COR-L47 (cell line): ENCODE measurements at places on chromosomes 6 and 20.

DNA sequence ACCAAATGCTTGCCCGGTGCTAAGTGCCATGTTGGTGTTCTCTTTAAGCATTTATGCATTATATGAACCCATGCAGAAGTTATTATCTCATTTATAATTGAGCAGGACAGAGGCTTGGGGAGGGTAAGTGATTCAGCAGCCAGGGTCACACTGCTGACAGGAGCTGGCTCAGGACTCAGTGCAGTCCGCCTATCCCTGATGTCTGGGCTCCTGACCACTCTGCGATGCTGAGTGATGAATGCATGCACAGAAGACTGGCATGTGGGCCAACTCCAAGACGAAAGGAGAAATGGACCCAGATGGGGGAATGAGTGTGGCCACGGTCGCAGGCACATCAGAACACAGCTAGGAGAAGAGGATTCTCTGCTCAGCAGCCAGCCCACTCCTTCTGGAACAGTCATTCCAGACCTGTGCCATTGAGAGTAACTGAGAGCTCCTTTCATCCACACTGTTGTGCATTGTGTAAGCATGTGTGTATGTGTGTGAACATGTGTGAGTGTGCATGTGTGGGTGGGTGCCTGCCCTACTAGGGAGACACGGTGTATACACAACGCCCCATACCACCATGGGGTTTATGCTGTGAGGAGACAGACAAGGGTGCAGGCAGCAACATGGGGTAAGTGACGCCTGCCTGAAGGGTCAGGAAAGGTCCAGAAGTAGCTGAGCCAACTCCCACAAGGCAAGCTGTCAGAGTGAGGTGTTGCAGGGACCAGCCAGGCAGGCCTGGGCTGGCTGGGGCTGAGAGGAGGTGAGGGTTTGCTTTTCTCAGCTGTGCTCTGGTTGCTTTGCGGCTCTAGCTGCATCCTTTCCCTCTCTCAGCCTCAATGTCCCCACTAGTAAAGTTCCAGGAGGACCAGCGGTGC, 97.8 kb upstream of the PMEPA1 start:
- no peak for DNase-seq

- DNase-seq = no peak
Observed at GRCh38 chr6:157991067-157991432, 9.4 kb downstream of the SYNJ2 start.

- DNase-seq = no peak
Observed at GRCh38 chr6:122063761-122064160, 335.7 kb upstream of the HSF2 start.

- DNase-seq = no peak
Observed at GRCh38 chr6:13229205-13230085, 98.9 kb downstream of the TBC1D7 start.

GRCh38 chr6:34248198-34248726, 544 bp downstream of the SMIM29 start:
- DNase-seq = no peak

- DNase-seq = no peak
Observed at GRCh38 chr6:88679841-88680240, 283.6 kb downstream of the RNGTT start.

DNA sequence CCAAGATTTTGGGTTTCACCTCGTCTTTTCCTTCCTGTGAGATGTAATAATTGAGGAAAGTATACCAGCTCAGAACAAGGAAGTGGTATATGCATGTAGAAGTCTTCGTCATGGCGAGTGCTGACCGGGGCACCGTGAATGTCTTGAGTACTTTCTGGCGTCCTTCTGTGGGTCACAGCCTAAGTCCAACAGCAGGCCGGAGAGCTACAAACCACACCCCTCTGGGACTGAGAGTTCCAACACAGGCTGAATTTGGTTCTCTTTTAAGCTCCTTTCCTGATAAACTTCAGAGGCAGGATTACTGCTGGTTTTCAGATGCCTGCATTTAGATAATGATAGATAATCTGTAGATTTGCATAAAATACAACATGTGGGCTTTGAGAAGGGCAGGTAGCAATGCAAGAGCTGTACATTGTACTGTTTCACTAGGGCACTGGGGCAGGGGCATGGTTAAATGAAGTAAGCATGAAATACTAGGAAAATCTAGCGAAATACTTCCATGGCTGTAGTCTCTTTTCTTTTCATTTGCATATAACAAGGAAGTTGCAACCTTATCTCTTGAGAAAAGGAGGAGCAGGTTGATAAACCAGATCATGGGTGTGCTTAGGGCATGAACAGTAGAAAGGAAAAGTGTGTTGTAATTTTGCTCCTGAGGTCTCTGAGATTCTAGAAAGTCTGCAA, at the start of gene ADTRP:
Gene ADTRP, minus strand, starts transcription at position 156 of the 681 bp plus-strand sequence. Its CDS starts 44 bp downstream, at position 112.
- no peak for DNase-seq

GRCh38 chr20:10322073-10323012, 103.7 kb downstream of the SNAP25 start:
- DNase-seq = no peak

DNA sequence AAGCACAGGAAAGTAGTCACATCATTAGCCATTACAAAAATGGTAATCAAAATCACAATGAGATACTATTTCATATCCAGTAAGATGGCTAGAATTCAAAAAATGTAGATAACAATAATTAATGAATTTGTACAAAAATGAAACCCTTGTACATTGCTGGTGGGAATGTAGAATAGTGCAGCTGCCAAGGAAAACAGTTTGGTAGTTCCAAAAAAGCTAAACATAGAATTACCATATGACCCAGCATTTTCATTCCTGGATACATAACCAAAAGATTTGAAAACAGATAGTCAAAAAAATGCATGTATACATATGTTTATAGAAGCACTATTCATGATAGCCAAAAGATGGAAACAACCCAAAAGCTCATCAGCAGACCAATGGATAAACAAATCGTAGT, 251.1 kb upstream of the RAB32 start:
- DNase-seq = no peak

- no peak for DNase-seq
Observed at GRCh38 chr6:27327023-27327738, 15.1 kb upstream of the POM121L2 start.

DNA sequence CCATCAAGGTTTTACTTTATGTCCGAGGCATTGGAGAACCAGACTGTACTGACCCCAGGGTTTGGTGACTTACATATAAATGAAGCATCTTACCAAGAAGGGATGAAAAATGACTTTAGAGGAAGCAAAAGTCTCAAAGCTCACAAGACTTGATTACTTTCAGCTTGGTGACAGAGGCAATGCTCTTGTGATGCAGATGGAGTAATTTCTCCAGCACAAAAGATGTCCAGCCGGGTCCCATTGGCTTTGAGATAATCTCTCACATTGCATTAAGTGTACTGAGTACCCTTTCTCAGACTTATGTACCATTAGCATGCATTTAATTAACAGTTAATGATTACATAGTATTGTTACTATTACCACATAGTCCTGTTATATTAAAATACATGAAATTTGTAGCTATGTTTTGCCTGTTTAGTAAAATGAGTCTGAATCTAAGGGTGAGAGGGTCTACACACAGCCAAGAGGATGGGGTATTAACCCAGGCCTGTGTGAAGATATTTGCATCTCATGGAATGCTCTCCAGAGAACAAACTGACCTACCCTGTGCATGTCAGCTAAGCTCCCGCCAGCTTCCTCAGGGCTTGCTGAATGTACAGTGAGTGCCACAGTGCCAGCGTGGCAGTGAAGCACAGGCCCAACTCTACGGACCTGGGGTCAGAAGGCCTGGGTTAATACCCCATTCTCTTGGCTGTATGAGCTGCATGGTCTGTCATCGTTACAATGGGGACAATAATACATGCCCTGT, 5.6 kb downstream of the HTR1E start:
- DNase-seq = no peak

- DNase-seq = no peak
Observed at GRCh38 chr20:47262008-47262364, 94.5 kb downstream of the ZMYND8 start.

- DNase-seq = no peak
Observed at GRCh38 chr20:33995053-33995831, 1.5 kb downstream of the RALY start.

DNA sequence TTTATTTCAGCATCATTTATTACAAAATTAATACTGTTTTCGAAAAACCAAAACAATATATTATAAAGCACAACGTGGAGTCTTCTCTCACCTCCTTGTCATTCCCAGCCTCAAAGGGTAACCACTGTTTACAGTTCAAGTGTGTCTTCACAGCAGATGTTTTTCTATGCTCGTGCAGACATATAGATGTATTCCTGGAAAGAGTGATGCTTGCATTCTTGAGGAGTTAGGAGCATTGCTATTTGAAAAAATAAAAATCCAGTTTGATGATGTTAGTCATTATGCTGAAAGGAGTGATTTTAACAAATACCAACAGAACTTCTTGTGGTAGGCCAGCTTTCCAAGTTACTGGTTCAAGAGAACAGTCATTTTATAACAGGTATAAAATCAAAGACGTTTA, 234.9 kb downstream of the BCKDHB start:
- no peak for DNase-seq

DNA sequence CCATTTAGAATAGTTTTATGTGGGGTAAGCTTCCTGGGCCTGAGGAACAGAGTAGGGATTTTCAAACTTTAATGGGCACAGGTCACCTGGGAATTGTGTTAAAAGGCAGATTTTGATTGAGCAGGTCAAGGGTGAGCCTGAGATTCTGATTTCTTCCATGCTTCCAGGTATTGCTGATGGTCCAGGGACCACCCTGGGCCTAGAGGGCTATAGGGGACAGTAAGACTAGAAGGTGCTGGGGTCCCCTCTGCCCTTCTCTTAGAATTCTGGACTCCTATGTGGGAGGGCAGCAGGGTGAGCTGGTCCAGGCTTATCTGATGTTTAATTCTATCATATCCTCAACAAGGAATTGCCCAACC, 2.6 kb downstream of the DDR1 start:
- DNase-seq = no peak
